ENCODE measurements at places on chromosomes 7 and 10.

DNA sequence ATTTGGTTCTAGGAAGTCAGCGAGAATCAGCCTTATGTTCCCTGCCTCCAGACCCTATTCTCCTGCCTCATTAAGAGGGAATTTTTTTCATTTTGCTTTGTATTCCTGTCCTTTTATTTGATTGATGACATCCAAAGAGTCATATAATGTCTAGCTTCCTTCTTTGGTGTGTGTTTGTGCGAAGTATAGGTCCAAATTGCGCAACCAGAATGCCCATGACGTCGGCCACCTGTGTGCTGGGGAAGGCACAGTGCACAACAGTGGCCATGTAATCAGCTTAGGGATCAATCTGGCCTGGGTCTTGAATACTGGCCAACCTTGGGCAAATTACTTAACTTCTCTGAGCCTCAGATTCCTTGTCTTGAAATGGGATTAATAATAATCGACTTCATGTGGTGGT lies 206.2 kb downstream of the VTI1A start:
- DNase-seq = no peak

DNA sequence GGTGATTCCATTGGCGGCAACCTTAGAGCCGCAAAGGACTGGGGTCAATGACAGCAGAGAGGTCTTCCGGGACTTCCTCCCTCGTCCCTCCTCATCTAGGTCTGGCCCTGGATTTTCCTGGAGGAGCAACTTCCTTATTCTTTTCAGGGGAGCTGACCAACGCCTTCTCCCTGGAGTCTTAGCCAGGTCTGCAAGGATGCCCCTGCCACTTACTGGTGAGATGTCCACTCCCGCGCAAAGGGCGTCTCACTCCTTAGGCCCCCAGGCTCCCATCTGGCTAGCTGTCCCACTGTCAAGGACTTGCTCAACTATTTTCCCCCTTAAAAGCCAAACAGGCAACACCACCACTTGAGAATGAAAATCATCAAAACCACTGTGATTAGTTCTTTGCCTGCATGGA lies 42.0 kb upstream of the NMT2 start:
- no peak for DNase-seq

GRCh38 chr10:50417886-50418830 lies 166.8 kb upstream of the ASAH2 start:
- DNase-seq = peak; percentile 84

GRCh38 chr7:22563032-22563501 lies 63.1 kb upstream of the STEAP1B start:
- no peak for DNase-seq

- no peak for DNase-seq
Measured at GRCh38 chr7:29815181-29816105, 9.1 kb downstream of the WIPF3 start.

DNA sequence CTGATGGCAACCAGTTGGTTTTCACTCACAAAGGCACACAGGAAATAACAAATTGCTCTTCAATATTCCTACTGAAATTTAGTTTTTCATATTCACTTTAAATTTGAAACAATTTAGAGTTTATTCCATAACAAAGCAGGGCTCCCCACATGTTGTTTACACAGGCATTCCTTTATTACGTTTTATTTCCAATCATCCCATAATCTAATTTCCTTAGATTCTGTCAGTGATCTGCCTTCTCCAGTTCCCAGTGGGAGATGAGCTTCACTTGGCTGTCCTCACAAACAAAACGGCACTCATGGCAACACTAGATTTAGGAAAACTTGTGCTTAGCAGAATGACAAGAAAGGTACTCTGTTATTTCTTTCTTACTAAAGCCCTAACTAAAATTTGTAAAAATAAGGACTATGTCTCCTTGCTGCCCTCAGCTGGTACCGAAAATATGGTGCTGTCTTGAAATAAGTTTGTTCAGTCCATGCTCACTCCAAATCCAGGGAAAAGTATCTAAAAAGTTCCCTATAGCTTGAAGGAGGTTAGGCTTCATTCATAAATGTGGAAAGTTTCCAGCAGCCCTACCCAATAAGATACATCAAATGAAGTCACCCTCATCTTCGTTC lies 23.0 kb downstream of the PHYH start:
- DNase-seq = no peak

- no peak for DNase-seq
Measured at GRCh38 chr10:23490115-23490514, 51.2 kb downstream of the OTUD1 start.

DNA sequence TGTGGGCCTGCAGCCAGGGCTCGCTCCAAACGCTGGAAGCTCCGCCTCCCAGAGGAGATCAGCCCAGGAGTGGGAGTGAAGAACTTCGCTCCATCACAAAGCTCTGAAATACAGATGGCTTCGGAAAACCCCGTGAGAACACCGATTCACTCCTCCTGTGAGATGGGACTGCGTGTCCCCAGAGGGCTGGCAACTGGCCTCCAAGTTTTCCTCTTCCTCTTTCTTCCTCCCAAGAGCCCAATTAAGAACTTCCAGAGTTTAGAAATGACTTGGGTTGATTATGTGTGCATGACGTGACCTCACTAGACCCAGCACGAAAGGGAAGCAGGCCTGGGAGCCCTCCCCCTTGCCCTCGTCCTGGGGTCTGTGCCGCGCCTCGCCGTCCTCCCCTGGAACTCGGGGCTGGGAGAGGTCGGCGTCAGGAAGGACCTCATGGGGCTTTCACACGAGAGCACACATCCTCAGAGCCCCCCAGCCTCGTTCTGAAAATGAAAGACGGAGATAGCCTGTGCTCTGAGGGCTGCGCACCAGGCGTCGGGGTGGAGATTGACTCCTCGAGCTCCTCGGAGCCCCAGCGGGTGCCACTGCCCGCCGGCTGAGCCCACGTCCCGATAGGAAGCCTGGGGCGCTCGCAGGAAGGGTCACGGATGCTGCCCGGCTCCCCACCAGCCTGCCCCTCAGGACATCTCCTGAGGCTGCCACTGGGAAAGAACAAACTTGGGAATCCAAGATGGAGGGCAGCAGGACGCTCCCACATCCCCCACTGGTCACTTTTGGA lies 37.8 kb downstream of the PTPRN2 start:
- peak; percentile 80 for DNase-seq

DNA sequence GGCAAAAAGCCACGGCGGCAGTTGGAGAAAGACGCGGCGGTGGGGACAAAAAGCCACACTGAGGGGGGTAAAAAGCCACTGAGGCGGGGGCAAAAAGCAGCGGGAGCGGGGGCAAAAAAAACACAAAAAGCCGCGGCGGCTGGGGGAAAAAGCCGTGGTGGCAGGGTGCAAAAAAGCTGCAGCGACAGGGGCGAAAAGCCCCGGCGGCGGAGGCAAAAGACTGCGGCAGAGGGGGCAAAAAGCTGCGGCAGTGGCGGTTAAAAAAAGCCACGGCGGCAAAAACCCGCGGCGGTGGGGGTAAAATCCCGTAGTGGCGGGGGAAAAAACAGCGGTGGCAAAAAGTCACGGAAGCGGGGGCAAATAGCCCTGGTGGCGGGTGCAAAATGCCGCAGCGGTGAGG lies 527.3 kb downstream of the ZNF33B start:
- DNase-seq = no peak

- no peak for DNase-seq
Measured at GRCh38 chr10:116984202-116984990, 20.6 kb downstream of the SHTN1 start.

GRCh38 chr7:36606153-36606975 lies 117.9 kb downstream of the AOAH start:
- no peak for DNase-seq

DNA sequence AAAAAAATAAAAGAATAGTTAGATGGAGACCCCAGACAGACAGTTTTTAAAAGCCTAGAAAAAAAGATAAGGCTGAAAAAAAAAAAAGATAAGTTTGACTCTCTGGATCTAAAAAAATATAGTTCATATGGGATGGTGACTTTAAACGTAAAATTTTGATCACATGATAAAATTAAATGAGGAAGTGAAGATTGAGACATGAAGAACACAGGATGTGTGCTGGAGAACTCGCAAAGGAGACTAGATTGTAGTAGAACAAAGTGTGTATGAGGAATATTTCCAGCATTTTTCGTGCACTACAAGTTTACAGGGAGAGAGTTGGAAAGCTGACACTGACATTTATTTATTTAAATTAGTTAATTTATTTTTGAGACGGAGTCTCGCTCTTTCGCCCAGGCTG lies 286.4 kb downstream of the PRPF18 start:
- DNase-seq = no peak

DNA sequence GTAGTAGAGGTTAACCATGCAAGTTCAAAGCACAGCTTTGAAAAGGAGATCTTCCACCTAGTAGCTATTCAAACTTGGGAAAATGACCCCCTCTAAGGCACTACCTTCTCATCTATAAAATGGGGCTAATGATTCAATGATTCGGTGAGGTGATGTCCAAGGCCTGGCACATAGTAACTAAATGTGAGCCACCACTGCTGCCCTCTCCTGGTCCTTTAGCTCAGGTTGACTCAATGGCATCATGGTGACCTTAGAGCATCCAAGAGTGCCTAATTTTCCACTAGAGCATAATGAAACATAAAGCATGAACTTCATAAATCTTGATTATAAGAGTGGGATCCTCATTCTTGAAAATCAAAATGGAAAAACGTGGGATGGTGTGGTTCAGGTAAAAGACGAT lies 16.3 kb upstream of the PLCE1 start:
- DNase-seq = no peak

DNA sequence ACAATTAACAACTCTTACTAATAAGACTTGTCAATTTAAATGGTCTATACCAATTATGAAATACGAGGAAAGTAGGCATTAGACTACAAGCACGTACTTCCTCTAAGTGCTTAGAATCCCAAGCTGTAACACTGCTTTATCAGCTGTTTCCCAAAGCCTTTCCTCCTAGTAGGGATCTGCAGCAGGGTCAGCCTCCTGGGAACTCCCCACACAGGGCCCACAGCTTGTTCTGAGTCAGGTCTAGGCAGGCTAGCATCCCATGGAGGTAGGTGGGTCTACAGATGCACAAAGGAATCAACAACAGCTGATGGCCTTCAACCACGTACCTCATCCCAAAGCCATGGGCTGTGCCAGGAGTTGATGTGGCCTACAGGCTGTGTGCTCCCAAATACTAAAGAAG lies 14.7 kb downstream of the MMS19 start:
- no peak for DNase-seq

- no peak for DNase-seq
Measured at GRCh38 chr10:98242823-98243222, 25.2 kb downstream of the LOXL4 start.

GRCh38 chr10:84138478-84139125 lies 707 bp upstream of the GHITM start:
- peak; percentile 74 for DNase-seq

GRCh38 chr10:127921753-127922145 lies 14.8 kb downstream of the PTPRE start:
- DNase-seq = no peak

DNA sequence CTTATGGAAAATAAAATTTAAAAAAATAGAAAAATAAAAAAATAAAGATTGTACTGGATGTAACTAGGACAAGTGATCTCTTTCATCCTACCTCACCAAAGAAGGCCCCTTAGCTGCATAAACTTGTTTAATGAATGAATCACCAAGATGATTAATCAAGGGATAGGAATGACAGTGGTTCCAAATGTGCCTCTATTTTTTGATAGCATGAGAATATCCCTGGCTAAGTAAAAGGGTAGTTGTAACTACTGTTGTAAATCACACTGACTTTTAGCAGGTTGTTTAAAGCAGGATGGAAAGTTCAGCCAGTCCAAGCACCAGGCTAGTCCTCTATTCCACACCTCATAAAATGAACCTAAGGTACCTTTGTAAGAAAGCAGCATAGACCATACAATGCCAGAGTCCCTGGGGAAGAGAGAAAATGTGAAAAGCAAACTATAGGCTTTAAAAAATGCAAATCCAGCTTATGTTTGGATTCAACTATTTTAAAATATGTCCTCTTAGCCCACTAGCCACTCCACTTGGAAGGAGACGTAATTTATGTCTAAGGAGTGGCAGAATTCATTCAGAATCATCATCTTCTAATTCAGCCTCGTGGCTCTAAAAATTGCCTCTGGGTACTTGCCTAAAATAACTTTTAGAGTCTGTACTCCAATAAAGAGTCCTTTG lies 126.8 kb downstream of the SKIDA1 start:
- DNase-seq = no peak

- no peak for DNase-seq
Measured at GRCh38 chr7:149197675-149198074, 2.3 kb downstream of the ZNF282 start.

- DNase-seq = no peak
Measured at GRCh38 chr10:27680006-27680557, 65.5 kb downstream of the MKX start.

- no peak for DNase-seq
Measured at GRCh38 chr10:61612450-61612849, 50.3 kb upstream of the CABCOCO1 start.

DNA sequence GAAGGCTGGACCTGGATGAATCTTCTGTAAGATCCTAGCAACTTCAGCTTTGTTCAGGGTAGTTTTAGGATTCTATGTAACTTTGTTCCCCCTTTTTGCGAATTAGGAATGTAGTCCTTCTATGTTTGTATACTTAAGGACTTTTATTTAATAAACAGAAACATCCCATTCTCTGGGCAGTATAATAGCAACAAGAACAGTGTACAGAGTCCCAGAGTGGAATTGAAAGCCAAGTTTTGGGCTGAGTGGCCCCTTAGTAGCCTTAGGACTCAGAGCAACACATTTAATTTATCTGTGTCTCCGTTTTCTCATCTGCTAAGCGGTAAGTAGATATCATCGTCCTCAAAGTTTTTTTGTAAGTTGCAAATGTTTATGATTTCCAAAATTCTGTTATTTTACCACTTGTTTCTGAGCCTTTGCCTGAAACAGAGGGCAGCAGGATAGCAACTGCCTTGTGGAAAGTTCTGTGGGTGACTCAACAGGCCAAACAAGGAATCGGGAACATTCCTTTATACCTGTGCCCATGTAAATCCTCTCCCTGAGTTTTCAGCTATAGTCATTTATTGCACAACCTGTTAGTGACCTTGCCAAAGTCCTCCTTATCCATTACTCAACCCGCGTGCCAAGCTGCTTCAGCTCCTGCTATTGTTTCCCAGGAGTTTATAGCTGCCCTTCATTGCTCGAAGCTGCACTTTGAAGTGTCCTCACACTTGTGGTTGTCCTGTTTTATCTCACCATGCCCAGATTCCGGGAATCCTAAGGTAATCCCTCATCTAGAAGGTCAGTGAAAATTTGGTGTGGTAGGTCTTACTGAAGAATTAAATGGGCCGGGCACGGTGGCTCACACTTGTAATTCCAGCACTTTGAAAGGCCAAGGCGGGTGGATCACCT lies 199.1 kb upstream of the AHR start:
- no peak for DNase-seq

- no peak for DNase-seq
Measured at GRCh38 chr7:57381581-57381980, 68.4 kb upstream of the ZNF716 start.

DNA sequence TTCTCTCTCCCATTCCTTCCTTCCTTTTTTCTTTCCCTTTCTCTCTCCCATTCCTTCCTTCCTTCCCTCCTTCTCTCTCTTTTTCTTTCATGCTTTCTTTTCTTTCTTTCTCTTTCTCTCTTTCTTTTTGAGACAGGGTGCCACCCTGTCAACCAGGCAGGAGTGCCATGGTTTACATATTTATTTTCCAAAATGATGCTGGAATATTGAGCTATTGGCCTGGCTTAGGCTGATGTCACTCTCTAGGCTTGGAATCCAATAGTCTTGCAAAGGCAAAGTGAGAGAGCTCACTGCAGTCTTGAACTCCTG lies 159.1 kb downstream of the BAMBI start:
- DNase-seq = no peak
